ENCODE measurements at places on chromosomes 13 and 19. TPM values are rescaled to one million over a fixed set of nuclear protein-coding genes. Genes with fewer than 3 reads are reported as not detected.

The CATSPERD gene
- not detected for total RNA-seq

The UBE2L5 gene
- total RNA-seq, result not detected

DNA sequence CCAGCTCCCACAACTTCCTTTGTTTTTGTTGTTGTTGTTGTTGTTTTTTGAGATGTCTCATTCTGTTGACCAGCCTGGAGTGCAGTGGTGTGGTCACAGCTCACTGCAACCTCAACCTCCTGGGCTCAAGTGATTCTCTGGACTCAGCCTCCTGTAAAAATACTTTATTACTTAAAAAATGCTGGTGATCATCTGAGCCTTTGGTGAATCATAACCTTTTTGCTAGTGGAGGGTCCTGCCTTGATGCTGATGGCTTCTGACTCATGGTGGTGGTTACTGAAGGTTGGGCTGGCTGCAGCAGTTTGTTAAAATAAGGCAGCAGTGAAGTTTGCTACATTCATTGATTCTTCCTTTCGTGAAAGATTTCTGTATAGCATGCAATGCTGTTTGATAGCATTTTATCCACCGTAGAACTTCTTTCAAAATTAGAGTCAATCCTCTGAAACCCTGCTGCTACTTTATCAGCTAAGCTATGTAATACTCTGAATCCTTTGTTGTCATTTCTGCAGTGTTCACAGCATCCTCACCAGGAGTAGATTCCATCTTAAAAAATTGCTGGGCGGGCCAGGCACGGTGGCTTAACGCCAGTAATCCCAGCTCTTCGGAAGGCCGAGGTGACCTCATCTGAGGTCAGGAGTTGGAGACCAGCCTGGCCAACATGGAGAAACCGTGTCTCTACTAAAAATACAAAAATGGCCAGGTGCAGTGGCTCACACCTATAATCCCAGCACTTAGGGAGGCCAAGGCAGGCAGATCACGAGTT lies 18.0 kb downstream of the ARHGAP35 start:
- DNase-seq, result no peak
- peaks cover 5% of the 10 kb centered on the region for H3K4me1 ChIP-seq
- no peak overlapping the region for H3K4me3 ChIP-seq

- H3K27me3 ChIP-seq, result no peaks in the 10 kb centered on the region
- H3K27ac ChIP-seq, result no peak overlapping the region
- no peak for DNase-seq
- H3K4me1 ChIP-seq, result peaks cover 2% of the 10 kb centered on the region
- no peak overlapping the region for H3K4me3 ChIP-seq
Measured at GRCh38 chr19:4025317-4025716, 17.8 kb downstream of the PIAS4 start.

DNA sequence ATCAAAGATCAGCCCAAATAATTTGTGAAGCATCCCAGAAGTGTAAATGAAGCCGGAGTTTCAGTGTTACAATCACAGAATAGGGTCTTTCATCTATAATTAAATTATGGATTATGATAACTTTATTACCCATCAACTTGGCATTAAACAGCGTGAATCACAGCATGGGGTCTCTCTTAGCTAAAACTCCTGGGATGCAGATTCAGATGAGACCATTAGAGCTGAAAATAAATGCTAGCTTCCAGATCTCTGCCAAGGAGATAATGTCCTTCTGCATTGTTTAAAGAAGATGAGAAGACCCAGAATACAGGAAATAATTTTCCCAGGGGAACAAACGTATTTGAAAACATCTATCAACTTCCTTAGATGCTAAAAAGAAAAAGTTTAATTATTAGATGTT lies 546.0 kb upstream of the PCDH9 start:
- H3K27me3 ChIP-seq, result no peaks in the 10 kb centered on the region
- no peaks in the 10 kb centered on the region for H3K4me1 ChIP-seq
- DNase-seq, result no peak
- H3K27ac ChIP-seq, result no peak overlapping the region

DNA sequence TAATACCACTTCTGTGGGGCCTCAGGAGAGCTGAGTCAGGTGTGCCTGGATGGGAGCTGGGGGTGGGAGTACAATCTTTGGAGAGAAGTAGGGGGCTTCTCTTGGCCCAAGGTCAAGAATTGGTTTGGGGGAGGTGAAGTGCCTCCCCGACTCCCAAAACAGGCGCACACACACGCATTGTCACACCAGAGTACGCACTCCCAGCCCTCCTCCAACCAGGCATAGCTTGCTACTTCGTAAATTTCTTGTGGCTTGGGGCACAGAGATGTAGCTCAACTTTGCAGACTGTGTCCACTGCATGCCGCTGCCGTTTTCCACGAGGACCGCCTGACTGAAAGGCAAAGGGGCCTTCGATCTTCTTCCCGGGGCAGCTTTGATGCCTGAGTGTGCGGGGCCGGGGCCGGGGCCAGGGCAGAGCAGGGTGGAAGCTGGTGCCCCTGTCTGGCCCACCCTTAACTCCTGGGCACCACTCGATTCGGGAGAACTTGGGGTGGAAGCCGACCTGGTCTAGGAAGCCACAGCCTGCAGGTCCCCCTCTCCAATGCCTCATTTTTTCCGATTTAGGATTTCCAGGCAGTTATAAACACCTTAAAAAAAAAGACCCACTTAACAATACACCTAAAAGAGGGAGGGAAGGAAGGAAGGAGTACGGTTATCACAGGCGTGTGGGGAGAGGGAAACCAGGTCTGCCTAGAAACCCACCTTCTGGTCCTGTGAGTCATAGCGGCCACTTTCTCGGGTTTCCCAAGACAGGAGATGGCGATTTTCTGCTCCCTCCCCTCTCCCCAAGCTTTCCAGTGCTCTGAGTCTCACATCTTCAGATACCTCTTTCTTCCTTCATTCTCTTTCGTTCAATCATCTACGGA lies 5.8 kb upstream of the TSHZ3 start:
- H3K4me3 ChIP-seq, result no peak overlapping the region
- H3K27ac ChIP-seq, result no peak overlapping the region
- peaks cover 82% of the 10 kb centered on the region for H3K27me3 ChIP-seq
- peaks cover 22% of the 10 kb centered on the region for H3K4me1 ChIP-seq
